Endothelial cell of umbilical vein (primary cell): ENCODE measurements at places on chromosomes 2 and 18. TPM values are rescaled to one million over a fixed set of nuclear protein-coding genes. Genes with fewer than 3 reads are reported as not detected.

Gene TEKT4
- total RNA-seq: not detected in 2 replicates

DNA sequence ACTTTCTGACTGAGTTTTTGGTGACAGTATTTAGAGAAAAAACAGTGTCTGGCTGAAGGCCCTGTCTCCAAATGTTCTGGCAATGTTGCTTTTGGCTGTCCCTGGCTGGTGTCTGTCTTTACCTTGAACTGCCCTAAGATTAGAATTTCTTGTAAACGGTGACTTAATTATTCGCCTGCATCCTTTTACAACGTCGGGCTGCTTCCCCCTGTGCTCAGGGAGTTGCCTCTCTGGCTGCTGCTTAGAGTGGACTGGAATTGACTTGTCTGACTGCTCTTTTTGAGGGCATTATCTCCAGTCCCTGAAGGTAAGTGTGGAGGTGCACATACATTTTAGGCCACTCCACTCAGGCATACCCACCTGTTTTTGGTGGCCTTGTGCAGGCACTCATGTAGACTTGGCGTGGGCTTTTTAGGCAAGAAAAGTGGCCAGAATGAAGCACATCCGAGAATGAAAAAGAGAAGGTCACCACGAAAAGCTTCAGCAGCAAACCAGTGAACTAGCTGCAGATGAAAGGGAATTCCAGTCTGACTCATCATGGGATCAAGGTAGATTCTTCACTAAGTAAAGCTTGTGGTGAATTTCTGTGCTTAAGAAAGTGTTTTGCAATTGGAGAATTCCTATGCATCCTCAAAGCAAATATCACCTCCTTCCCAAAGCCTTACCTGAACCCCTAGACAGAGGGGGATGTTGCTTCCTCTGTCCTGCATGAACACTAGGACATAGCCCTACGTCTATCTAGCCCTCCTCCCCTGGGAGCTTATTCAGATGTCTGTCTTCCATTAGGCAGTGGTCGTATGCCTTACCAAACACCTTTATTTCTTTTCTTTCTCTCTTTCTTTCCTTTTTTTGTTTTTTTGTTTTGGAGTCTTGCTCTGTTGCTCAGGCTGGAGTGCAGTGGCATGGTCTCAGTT, 230.3 kb upstream of the TRIB2 start:
- DNase-seq: no peak
- H3K4me1 ChIP-seq: peaks cover 13% of the 10 kb centered on the region
- H3K36me3 ChIP-seq: no peaks in the 10 kb centered on the region
- no peak overlapping the region for H3K4me3 ChIP-seq

DNA sequence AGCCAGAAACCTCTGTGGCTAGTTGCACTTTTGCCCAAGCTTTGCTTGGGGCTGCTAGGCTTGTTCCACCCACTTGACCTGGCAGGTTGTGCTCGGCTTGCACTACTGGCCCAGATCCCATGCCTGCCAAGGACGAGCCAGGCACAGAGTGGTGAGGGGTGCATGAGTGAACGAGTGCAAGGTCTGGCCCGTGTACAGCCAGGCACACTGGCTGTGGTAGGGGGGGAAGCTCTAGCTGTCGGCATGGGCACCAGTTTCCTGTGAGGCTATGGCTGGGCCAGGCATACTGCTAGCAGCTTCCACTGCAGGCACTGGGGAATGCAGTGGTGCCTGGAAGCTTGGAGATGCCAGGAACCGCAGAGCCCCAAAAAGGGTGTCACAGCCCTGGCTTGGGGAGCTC, 210.4 kb downstream of the AKAIN1 start:
- no peak overlapping the region for H3K27ac ChIP-seq
- H3K4me3 ChIP-seq: no peak overlapping the region
- H3K36me3 ChIP-seq: no peaks in the 10 kb centered on the region
- H3K27me3 ChIP-seq: no peaks in the 10 kb centered on the region
- no peak for DNase-seq

GRCh38 chr2:238290715-238291549, 2.5 kb upstream of the PER2 start:
- no peak overlapping the region for H3K4me3 ChIP-seq
- no peaks in the 10 kb centered on the region for H3K27me3 ChIP-seq
- no peak for DNase-seq
- H3K4me1 ChIP-seq: peaks cover 14% of the 10 kb centered on the region
- H3K27ac ChIP-seq: no peak overlapping the region
